ENCODE measurements at places on chromosomes 7 and 10. TPM values are rescaled to one million over a fixed set of nuclear protein-coding genes. Genes with fewer than 3 reads are reported as not detected.

GRCh38 chr10:58453105-58453504 is 59.6 kb upstream of the BICC1 start:
- DNase-seq = no peak

GRCh38 chr10:74164716-74165529 is 13.9 kb downstream of the ADK start:
- no peak for DNase-seq

DNA sequence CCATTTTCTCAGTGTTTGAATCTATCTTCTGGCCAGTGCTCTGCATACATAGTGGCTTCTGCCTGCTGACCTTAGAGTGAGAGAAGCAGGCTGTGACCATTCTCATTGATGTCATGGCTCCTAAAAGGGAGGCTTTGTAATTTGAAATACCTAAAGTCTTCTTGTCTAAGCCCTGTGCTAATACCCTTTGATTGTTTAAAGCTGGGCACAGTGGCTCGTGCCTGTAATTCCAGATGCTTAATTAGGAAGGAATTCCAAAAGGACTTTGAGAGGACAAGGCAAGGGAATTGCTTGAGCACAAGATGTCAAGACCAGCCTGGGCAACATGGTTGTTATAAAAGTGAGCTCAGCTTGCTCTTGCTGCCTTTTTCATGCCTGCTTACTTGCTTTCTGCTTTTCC is 81.7 kb downstream of the APBB1IP start:
- DNase-seq = no peak

- DNase-seq = no peak
Measured at GRCh38 chr7:153934048-153934447, 118.2 kb upstream of the DPP6 start.

- no peak for DNase-seq
Measured at GRCh38 chr10:86899132-86899531, 58.3 kb downstream of the MMRN2 start.

- peak; percentile 19 for DNase-seq
Measured at GRCh38 chr7:139618482-139619366, 95.2 kb downstream of the CLEC2L start.

Gene ADCY1
- 0.05 TPM for total RNA-seq

Gene IQUB
- 0.79 TPM for total RNA-seq

DNA sequence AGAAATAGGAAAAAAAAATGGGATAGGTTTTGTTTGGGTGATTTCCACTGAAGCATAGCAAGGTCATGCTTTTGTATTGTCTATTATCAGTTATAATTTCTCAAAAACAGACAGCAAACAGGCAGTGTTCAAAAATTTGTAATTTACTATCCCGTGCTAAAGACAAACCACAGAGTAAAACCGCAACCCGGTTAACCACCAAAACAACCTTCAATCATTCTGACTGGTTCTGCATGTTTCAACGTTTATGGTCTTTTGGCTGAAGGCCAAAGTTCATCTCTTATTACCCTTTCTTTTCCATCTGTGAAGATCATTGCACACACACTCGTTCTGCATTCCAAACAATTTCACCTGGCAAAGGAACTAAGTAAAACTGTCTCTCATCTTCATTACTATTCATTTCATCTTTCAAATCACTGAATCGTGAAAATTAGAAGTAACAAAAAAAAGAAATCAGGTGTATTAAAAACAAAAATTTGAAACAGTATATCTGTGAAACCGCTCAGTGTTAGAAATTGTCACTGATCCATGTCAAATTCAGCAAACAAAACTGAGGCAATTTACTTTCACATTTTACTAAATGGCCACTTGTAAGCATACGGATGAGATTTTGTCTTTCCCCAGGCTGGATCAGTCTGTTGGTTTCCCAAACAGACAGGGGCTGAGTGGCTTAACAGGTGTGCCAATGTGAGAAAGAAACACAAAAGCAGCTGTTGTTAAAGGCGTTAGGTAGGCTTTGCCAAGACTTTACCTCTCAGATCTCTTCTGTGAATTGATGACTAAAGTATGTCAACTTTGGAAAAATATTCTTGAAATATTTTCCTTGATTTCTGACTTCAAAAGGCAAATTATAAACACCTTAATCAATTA is 539.6 kb downstream of the CNTNAP2 start:
- no peak for DNase-seq

DNA sequence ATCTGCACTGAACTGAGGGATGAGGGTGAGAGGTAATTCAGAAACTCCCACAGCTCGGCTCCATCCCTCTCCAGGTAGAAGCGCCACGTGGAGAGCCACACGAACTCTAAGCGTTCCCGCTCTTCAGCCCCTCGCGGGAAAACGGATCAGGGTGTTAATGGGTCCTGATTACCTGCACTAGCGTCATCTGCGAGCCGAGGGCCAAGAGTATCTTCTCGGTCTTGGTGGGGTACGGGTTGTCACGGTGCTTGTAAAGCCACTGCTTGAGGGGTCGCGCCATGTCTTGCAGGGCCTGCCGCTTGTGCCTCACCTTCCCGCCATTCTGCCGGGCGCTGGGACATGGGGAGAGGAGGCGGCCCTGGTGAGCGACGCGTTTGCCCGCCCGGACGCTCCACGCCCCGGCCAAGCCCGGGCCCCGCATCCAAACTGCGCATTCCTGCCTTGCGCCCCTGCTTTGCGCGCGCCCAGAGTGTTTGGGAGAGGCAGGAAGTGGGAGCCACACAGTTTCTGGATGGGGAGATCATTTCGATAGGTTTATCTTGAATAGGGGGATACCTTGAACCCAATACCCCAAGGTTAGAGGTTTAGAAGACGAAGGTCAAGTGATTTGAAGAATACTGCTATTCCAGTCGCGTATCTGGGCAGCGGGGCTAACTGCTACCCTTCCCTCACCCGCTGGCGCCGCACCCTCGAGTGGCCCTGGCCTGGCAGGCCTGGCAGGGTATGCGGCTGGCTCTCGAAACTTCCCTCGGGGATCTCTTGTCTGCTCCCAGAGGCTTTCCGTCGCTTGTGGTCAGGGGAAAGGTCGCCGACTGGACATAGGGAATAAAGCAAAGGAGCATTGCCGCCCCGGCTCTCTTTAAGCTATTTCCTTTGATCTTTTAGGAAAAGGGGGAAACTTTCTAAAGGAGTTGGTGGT is 4.2 kb downstream of the MKX start:
- DNase-seq = no peak

DNA sequence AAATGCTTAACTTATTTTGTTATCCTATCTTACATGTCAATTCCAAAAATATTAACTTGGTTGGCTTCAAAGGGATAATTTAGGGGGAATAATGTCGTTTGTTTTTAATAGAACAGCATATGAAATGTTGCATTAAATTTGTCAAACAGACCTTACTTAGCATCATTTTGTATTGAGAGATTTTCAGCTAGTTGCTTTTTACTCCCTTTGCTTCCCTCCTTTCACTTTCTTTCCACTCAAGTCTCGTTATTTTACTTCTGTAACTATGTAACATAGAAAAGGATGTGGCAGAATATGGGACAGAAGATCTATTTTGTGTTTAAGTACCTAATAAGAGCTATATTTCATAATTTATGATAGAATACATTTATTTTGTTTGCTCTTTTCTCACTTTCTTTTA is 2.6 kb downstream of the PHYHIPL start:
- no peak for DNase-seq

DNA sequence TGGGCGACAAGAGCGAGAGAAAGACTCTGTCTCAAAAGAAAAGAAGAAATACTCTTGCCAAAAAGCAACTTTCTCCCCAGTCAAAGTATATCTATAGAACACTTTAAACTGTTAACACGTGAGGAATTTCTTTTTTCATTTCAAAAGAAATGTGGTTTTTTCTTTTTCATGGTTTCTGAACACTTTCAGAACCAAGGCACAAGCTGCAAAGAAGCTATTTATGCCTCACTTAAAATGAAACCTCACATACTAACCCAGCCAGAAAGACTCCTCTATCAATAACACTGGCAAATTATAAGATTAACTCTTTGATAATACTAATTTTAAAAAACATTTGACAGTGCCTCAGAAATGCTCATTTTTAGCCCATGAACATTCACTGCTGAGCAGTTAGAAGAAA is 20.9 kb downstream of the TBX20 start:
- no peak for DNase-seq

- no peak for DNase-seq
Measured at GRCh38 chr7:142529591-142529990, 219.7 kb upstream of the PRSS1 start.

DNA sequence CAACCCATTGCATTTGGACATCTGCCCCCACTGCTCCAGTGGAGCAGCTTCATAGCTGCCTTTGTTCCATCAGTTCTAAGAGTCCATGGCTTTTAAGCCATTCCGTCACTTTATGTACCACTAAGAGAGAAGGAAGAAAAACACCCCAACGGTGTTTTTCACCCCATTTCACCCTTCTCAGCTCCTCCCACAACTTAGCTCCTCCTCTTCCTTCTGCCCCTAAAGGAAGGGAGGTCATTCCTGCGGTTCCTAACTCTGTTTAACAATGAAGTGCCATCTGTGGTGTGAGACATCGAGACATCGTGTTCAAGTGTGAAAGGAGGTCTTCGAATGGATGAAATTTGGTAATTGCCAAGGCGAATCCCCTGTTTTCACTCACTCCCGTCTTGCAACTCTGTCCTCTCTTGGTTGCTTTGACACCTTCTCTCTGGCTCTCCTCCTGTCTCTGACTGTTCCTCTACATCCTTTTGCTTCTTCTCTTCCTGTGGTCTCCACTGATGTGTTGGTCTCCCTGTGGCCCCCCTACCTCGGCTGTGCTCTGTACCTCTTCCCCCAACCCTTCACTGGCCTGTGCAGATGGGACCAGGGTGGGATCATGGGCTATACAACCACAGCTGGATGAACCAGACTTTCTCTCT is 23.0 kb downstream of the SMKR1 start:
- DNase-seq = no peak

GRCh38 chr7:109835577-109835976 is 1255.3 kb upstream of the LRRN3 start:
- DNase-seq = no peak

GRCh38 chr10:63976538-63976937 is 455.3 kb downstream of the REEP3 start:
- DNase-seq = peak; percentile 48

DNA sequence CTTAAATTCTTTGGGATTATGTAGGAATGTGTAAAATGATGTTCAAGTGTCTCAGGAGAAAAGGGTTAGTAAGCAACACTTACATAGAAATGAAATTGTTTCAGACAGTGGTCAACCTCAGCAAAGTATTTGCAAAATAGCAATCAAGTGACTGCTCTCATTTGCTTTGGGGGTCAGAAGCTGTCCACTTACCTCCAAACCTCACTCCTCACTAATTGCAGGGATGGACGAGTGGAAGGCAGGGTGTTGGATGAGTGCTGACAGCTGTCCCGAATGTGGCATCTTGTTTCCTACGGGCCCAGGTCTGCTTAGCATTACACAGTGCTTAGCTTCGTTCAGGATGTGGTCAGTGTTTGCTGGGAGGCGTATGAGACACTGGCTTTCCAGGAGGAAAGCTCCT is 437.0 kb downstream of the SUGCT start:
- no peak for DNase-seq

GRCh38 chr10:110498982-110499795 is 1.5 kb downstream of the DUSP5 start:
- no peak for DNase-seq

- peak; percentile 23 for DNase-seq
Measured at GRCh38 chr7:12475362-12476063, 71.8 kb upstream of the VWDE start.

DNA sequence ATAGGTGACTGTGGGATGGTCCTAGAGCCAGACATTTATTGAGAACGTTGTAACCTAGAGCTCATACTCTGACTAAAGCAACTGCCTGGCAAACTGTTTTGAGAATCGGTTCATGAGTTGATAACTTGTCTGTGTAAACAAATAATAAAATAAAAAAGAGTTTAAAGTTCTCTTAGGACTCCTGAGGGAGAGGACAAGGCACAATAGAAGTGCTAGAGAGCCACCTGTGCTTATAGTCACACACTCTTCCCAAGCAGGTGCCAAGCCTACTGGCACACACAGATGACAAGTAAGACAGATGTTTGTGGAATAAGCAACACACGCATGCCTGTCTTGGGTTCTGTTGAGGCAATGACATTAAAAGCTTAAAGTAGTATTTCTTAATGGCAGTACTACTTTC is 7.9 kb downstream of the EDRF1 start:
- DNase-seq = no peak

DNA sequence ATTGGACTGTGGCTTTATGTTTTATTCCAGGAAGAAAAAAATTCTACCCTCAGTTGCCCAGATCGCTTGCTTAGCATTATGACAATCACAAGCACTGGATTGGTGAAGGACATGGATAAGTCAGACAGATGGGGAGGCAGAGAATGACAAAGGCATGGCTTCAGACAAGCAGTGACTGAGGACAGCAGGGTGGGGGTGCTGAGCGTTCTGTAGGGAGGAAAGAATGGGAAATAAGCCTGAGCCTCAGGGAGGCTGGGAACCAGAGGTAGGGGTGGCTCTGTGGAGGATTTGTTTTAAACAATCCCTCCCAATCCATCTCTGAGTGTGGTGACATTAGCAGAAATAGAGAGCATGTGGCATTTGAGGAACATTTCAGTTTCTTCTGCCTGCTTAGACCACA is 896.9 kb downstream of the CCSER2 start:
- no peak for DNase-seq

Gene GIMAP1
- total RNA-seq = 0.10 TPM

DNA sequence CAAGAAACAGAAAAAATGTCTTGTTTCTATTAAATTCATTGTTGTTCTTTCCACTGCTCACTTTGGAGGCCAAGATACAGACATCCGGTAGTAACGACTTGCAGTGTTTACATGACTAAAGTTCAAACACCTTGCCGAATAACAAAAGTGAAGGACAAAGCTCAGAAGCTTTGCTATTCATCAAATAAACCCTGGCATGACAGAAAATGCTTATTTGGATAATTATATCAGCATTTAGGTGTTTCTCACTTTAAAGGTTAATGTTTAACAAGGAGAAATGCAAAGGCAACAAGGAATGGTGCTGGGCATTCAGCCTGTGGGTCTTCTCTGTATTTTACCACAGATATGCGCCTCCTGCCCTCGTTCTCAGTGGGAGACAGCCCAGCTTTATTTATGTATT is 5.4 kb upstream of the PTF1A start:
- no peak for DNase-seq

Gene CLCN1
- 0.47 TPM for total RNA-seq

GRCh38 chr7:43838201-43838658 is 31.1 kb downstream of the MRPS24 start:
- DNase-seq = no peak

- no peak for DNase-seq
Measured at GRCh38 chr10:53977267-53977666, 823.8 kb downstream of the PCDH15 start.

DNA sequence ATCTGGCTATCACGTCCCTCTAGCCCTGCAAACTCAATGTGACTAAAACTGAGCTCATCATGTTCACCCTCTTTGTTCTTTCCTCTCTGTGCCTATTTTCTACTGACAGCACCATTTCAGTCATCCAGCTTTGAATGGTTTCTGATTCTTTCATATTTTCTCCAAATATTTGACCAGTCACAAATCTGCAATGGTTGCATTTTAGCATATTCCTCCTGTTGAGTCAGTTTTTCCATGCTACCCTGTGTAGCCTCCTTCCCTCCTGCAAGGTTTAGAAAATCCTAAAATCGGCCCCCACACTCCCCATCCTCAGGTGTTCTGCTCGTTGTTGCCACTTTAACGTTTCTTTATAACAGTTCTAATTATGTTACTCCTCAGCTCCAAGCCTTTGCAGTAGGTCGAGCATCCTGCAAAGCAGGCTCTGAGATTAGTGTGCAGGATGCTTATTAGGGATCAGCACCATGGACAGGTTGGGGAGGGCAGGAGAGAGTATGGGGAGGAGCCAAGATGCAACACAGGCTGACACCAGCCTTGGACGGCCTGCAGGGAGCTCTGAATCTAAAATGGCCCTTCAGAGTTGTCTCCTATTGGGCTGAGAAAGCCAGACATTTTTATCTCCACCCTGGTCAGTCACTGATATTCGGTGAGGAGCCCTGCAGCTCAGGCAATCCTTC is 531.0 kb upstream of the COBL start:
- no peak for DNase-seq
